ENCODE measurements at places on chromosomes 4 and X. TPM values are rescaled to one million over a fixed set of nuclear protein-coding genes. Genes with fewer than 3 reads are reported as not detected.

DNA sequence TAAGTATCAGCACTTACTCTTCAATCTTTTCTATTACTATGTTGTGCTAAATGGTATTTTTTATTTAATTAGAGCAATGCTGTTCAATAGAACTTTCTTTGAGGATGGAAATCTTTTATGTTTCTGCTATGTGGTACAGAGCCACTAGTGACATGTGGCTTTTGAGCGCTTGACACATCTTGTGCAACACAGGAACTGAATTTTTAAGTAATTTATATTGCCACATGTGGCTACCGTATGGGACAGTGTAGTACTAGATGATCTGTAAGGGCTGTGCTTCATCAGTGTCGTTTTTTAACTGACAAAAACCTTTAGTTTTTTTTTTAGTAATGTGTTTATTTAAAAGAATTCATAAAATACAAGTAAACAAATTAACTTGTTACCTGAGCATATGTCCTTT lies 22.4 kb downstream of the HPRT1 start:
- no peak for DNase-seq

GRCh38 chr4:19177616-19178015 lies 1074.1 kb upstream of the SLIT2 start:
- DNase-seq: no peak

DNA sequence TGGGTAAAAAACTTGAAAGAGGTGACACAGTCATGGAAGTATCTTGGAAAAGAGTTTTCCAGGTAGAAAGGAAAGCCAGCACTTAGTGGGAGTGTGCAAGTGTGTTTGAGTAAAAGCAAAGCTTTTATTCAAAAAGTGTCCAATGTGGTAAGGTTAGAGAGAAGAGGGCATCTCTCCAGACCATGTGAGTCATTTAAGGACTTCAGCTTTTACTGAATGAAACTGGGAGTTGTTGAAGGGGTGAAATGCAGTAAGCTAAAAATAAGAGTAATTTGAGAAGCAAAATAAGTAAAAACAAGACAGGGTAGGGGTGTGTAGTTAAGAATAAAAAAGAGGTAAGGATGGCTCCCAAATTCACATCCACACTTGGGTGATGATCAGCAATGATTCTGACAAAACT lies 238.9 kb downstream of the SLC7A11 start:
- no peak for DNase-seq

DNA sequence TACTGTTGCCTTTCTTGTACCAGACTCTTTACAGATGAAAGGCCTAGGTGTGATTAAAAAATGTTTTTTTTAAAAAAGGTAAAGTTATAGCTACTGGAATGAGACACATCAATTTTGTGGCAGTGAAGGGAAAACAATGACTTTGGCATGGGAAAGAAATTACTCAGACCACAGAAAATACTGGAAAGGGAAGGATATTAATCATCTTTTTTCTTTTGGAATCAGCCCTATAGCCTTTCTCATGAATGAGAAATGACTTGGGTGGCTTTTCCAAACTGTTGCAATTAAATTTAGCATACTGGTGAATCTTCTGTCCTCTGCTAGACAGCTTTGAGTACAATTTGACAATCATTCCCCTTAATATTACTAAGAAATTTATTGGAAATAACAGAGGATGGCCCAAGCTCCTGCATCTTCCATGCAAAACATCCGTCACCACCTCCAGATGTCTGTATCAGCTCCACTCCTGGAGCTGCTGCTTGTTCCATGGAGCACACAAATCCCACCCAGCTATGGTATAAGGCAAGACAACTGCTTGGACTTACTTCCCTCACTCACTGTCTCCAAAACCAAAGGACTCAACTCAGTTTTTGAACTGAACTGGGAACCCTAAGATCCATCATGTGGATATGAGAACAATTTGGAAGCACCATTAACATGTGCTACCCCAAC lies 97.6 kb upstream of the ARSJ start:
- no peak for DNase-seq

Gene PABPC4L
- total RNA-seq: 0.49 TPM

Gene MAGEB1
- total RNA-seq: not detected
